WTC11 (cell line): ENCODE measurements at places on chromosomes 11 and 22.

DNA sequence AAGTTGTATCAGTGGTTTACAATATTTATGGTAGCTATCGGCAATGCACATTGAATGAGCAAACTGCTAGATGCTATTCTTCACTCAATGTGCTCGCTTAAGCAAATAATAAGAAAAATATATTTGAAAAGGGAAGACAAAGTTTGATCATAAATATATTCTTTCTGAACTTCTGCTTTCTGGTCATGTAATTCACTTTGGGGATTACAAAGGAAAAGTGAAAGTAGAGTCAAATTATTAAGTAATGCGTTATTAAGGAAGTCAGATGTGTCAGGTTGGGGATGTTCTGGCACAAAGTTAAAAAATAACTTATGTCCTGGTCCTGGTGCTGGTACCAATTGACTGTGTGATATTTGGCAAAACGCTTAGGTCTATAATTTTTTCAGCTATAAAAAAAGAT, 98.0 kb upstream of the TRIM77 start:
- no peak for DNase-seq

DNA sequence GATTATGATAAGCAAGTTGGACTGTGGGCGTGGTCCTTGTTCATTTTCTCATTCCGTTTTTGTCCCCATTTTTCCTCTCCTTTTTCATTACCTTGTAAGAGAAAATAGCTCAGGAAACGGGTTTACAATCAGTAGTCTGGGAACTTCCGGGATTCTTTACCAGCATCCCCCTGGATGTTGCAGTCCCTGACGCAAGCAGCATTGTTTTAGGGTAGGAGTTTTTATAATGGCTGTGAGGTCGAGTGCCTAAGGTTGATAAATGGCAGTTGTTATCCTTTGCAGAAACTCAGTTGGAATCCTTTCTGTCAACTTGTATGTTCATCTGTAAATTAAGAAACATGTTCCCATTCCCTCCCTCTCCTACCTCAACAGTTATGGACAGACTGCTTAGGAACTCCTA, 68.3 kb downstream of the ARHGEF12 start:
- no peak for DNase-seq

- no peak for DNase-seq
Measured at GRCh38 chr11:11389238-11389637, 36.2 kb upstream of the CSNK2A3 start.

GRCh38 chr22:31947296-31947695, 3.0 kb downstream of the YWHAH start:
- no peak for DNase-seq
